ENCODE measurements at places on chromosomes 2 and 18.
A peak's percentile ranks its signal among the peaks of the same experiment; 100 is the strongest.

GRCh38 chr18:26791676-26792075, 73.8 kb downstream of the AQP4 start:
- DNase-seq = no peak

DNA sequence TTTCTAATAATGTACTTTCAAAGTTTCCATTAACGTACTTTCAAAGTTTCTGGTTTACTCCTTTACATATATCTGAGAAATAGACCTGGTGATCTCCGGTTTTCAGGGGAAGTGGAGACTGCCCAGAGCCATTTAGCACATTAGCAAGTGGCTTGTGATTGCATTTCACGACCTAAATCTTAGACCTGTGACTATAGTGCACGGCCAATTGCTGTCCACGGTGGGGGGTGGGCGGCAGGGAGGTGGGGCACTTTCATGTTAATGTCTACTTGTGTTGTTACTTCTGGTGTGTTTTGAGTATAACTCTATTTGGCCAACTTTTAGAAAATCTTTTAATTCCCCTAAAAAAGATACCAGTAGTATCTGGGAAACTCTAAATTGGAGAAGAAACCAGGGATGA, 11.3 kb downstream of the GATA6 start:
- DNase-seq = no peak

DNA sequence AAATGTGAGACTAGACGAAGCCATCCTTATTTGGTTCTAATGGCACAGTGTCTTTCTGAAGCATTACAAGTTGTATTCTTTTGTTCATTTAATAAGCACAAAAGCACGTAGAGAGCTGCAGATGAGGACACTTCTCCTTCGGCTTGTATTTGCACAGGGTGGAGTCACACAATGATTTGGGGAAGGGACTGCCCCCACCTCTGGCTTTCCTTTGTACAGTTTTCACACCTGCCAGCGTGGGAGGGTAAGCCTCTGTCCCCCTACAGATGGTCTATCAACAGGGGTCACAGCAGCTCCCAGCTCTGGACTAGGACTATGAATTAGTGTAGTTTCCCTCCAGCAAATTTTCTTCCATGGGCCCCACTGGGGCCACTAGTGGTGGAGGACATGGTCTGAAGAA, 108.2 kb upstream of the KLHL14 start:
- peak; percentile 81 for DNase-seq

- no peak for DNase-seq
Measured at GRCh38 chr2:20579866-20580265, 71.0 kb downstream of the HS1BP3 start.

GRCh38 chr2:173286153-173286809, 68.4 kb upstream of the CDCA7 start:
- DNase-seq = no peak

DNA sequence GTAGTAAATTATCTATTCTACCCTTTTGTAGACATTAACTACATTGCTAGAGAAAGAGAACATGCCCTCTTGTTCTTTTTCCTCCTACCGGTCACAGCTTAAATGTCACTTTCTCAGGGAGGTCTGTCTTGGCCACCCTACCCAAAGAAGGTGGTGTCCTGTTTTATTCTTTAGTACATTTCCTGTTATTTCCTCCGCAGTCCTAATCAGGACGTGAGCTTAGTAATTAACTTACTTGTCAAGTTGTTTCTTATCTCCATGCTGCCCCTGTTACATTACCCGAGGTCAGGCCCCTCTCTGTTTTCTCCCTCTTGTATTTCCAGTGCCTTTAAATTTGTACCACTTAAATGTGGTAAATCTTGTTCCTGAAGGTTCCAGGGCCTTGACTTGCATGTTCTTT, 73.7 kb upstream of the RMDN2 start:
- no peak for DNase-seq

- no peak for DNase-seq
Measured at GRCh38 chr18:44125446-44125845, 555.2 kb upstream of the SETBP1 start.

DNA sequence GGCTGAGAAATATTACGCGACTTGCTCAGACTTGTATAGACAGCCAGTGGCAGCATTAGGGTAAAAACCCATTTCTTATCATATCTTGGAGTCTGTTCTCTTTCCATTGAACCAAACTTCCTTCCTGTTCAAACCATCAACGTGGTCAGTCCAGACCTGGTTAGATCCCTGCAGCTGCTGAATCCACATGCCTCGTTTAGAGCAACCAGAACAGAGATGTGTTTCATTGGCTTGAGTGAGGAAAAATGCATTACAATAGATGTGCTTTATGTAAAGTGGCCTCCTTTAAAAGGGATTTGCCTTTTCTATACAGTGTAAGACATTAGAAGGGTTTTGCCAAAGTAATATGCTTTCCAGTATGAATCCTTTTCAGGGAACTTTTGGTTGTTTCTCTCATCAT, 232.4 kb downstream of the MEIS1 start:
- no peak for DNase-seq

GRCh38 chr18:40259115-40259835, 1695.8 kb upstream of the PIK3C3 start:
- DNase-seq = no peak

DNA sequence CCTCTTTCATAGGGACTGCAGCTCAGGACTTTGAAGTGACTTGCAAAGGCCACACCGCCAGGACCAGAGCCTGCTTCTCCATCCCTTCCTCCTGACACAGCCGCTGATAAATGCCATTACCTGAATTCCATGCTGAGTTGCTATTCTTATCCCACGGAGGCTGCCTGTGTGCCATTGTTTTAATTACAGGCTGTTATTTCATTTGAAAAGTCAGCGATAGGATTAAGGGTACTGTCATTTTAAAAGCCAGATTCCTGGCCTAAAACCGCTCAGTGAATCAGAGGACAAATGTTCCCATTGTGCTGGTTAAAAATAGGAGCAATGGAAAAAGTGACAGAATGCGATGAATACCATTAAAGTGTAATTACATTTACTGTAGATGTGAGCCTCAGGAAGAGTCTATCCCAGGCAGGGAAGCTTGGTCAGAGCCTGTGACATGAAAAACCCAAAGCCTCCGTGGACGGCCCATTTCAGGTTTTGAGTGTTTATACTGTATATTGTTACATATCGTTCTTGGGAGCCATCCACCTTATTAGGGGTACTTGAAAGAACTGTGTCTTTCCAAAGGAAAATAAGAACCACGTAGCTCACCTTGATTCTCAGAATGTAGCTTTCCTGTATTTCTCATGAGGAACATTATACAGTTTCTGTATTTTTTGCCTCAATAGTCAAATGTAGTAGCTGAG, 41.3 kb downstream of the PDCL3 start:
- DNase-seq = no peak
